Suprapubic skin (tissue), 4 donors: ENCODE measurements at places on chromosomes 4 and X.

- DNase-seq = no peak
Measured at GRCh38 chr4:89723096-89723495, 113.9 kb downstream of the SNCA start.

GRCh38 chrX:41981481-41982013, 58.2 kb upstream of the CASK start:
- DNase-seq = no peak

- no peak for DNase-seq
Measured at GRCh38 chr4:71604785-71605184, 179.1 kb downstream of the GC start.

DNA sequence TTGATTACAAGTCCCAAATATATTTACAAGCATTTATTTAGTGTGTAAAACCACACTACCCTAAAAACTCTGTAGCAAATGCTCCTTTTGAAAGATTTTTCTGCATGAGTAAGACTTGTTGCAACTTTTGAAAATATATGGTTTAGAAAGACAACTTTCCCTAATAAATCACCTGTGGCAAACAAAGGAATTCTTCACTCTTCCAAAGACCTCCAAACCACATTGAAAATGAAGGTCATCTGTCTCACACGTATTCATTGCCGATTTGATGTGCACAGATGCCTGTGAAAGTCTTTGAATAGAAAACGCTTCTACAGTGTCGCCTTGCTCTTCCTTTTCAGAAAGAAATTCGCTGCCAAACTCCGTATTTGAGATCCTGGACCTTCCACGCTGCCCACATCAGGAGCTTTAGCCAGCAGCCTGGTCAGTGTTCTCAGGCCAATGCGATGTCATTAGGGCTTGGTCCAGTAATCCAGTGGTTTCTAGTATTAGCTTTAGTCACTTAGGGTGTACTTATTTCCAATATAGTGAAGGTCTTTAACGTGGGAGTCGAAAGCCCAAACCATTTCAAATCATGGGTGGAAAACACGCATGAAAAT, 22.2 kb downstream of the SPINK2 start:
- DNase-seq = no peak

GRCh38 chrX:110310896-110311295, 7.0 kb downstream of the AMMECR1 start:
- DNase-seq = no peak

DNA sequence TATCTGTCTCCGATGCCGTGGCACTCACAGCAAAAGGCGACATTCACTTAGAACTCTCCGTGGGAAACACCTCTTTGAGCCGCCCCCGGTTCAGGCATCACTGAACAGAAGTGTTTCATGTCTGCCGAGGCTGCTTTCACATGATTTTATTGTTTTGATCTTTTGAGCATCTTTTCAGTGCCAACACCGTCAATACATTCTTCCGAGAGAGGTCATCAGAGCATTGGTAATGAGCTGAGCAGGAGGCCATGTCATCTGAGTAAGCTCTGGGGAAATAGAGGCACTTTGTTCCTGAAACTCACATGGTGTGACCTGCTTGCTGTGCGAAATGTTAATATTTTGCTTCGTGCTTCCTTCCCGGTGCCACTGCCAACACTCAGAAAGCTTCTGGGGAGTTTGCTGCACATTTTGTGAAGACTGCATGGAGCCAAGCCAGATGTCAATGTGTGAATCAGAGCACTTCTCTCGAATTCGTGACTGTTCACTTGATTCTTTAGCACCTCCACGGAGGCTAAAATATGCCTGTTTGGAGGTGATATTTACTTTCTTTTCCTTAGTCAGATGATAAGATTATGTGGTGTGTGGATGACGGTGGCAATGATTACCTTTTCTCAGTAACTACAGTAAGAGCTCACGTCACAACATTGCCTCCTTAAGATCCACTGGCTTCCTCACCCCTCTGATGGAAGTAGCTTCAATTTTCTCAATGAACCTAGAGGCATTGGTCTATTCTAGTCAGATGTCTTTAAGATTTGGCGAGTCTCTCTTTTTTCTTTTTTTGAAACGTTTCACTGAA, 222.3 kb upstream of the HS3ST1 start:
- no peak for DNase-seq

DNA sequence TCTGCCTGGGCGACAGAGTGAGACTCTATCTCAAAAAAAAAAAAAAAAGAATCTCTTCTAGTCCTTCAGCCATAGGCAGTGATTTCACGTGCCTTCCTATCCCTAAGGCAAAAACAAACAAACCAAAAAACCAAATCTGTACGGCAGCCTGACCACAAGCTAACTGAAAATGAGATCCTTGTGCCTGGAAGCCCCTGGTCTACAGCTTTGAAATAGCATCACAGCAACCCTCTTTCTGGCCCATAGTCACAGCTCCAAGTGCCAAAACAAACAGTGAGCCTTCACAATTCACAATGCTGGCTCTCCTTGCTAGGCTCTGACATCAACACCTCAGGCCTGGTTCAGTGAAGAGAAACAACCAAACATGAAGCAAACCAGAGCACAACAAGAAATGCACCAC, 46.1 kb downstream of the TMEM150C start:
- DNase-seq = no peak

DNA sequence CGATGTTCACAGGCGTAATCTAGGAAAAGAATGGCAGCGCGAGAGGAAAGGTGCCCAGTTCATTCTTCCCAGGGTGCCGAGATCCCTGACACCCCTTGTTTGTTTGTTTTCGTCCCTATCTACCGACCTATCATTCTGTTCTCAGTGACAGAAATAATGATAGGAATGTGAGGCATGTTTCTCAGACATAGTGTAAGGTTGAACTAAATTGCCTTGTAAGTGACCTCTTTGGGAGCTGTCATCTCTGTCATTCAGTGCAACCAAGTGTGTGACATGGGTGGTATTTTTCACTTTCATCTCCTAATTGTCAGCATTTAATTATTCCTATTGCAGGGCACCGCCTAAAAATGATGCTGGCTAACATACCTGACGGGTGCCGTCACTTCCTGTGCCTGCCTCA, 24.4 kb downstream of the CLDN22 start:
- DNase-seq = no peak

DNA sequence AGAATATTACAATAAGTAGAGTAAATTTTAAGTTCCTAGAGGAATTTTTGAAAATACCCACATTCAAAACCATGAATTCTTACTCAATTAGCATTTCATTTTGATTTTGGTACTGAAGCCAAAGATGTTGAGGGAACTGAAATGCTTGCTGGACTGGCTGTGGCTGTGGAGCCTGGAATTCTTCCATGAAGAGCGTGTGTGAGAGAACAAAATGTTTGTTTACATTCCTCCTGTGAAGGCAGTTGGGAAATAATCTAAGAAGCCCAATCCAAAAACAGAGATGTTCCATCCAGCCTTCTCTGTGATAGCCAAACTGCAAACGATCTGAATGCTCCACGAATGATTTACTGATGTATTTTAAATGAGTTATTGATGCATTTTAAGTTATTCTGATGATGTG, 3.8 kb upstream of the ADH1B start:
- DNase-seq = peak; percentile 72

DNA sequence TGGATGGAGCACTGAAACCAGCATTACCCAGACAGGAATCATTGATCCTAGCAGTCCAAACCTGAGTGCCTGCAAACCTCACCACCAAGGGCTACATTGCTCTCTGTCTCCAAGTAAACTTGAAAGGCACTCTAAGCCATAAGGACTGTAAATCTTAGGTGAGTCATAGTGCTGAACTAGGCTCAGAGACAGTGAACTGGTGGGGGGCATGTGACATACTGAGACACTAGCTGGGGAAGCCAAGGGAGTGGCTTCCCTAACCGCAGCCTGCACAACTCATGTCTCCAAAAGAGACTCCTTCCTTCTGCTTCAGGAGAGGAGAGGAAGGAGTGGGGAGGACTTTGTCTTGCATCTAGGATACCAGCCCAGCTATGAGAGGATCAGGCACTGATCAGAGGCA, 235.5 kb upstream of the ACTRT1 start:
- DNase-seq = no peak

- DNase-seq = no peak
Measured at GRCh38 chr4:71062436-71062835, 69.0 kb downstream of the DCK start.

DNA sequence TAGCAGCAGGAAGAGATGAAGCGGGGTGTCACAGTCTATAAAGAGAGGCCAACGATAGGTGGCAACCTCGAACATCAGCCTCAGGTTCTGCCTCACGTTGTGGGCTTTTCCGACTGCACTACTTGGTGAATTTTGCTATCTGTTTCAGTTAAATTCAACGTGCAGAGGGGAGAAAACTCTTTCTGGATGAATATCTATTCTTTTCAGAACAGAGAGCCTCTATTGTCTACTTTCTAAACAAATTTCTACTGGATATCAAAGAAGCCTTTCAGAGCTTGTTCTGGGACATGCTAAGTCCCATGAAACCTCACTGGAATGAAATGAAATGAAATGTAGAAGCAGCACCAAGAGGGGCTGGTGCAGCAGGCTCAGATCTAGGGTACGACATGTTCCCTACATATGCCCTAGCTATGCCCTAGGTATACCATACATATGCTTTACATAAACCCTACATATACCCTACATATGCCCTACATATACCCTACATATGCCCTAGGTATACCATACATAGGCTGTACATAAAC, 116.5 kb upstream of the TRIM2 start:
- DNase-seq = no peak

- no peak for DNase-seq
Measured at GRCh38 chr4:88144866-88145300, 13.6 kb downstream of the ABCG2 start.

GRCh38 chr4:2363056-2363721, 55.3 kb downstream of the ZFYVE28 start:
- no peak for DNase-seq

DNA sequence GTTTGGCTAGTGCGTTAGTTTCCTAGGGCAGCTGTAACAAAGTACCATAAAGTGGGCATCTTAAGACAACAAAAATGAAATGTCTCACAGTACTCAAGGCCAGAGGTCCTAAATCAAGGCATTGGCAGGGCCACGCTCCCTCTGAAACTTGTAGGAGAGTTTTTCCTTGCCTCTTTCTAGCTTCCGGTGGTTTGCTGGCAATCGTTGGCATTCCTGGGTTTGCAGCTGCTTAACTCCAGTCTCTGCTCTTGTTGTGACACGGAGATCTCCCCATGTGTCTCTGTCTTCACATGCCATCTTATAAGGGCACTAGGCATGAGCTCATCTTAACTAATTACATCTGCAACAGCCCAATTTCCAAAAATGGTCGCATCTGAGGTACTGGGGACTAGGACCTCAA, 362.0 kb upstream of the BOD1L1 start:
- no peak for DNase-seq

DNA sequence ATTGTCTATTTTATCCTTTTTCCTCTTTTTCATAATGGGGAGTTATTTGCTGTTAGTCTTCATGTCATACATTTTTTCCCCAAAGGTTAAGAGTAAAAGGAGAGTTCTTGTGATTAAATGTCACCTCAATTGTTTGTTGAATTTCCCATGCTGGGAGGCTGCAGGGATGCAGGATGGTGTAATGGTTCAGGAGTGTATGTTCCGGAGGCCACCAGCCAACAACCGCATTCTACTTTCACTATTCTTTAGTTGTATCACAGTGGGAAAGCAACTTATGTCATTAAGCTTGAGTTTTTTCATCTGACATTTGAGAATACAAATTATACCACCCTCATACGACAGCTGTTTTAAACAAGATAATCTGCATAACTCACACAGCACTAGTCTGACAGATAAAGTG, 15.4 kb downstream of the AFP start:
- no peak for DNase-seq

DNA sequence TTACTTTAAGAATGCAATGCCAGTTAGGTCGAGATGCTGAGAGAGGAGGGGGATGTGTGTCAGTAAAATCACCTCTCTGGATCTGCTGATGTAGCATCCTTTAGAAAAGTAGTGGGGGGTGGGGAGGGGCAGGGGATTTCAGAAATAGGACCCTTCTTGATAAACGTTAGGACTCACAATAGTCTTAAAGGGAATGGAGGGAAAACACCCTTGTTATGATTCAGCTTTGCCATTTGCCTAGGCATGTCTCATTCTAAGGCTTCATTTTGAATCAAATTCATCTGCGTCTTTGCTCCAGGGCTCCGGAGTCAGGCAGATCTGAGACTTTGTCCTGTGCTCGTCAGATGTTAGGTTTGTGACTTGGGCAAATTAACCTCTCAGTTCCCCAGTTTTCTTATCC, 879 bp downstream of the SH2D1A start:
- DNase-seq = no peak

DNA sequence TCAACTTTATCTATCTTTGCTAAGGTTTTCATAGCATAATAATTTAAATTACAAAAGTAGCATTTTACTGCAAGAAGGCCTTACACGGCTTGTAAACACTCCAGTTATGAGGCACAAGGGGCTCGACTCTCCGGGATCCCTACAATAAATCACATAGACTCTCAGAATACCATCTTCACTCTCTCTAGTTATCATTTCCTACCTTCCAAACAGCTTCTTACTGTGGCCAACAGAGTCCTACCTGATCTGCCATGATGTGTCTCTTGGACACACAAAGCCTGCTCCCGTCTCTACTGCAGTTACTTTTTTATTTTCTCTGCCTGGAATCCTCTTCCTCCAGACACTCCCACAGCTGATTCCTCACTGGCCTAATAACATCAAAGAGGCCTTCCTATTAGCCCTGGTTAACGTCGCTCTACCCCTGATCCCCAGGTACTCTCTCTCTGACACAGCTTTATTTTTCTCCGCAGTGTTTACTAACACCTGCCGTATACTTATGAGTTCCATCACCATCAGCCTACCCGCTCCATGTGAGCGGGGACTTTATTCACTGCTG, 559.6 kb upstream of the DIPK2B start:
- no peak for DNase-seq

DNA sequence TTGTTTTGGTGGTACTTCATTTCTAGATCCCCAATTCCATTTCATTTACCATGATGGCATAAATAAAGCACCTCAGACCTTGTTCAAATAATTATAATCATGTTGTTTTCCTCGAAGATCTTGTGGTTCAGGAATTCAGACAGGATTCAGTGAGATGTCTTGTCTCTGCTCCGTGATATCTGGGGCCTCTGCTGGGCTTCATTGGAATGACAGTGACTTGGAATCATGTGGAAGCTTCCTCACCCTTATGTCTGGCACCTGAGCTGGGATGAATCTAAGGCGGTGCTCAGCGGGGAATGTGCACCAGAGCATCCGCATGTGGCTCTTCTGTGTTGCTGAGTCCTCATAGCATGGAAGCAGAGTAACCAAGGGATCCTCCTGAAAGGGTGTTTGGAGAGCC, 132.2 kb downstream of the VEGFC start:
- no peak for DNase-seq

- DNase-seq = no peak
Measured at GRCh38 chr4:184166736-184167135, 50.9 kb downstream of the ENPP6 start.
